ENCODE measurements at places on chromosomes 6 and 20.

DNA sequence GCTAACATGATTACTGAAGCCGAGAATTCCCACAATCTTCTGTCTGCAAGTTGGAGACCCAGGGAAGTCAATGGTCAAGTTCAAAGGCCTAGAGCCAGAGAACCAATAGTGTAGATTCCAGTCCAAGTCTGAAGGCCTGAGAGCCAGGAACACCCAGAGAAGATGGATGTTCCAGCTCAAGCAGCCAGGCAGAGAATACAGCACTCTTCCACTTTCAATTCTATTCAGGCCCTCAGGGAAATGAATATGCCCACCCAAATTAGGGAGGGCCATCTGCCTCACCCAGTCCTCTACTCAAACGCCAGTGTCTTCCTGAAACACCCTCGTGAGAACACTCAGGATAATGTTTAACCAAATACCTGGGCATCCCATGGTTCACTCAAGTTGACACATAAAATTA, 123.5 kb downstream of the THBS2 start:
- no peak for DNase-seq

DNA sequence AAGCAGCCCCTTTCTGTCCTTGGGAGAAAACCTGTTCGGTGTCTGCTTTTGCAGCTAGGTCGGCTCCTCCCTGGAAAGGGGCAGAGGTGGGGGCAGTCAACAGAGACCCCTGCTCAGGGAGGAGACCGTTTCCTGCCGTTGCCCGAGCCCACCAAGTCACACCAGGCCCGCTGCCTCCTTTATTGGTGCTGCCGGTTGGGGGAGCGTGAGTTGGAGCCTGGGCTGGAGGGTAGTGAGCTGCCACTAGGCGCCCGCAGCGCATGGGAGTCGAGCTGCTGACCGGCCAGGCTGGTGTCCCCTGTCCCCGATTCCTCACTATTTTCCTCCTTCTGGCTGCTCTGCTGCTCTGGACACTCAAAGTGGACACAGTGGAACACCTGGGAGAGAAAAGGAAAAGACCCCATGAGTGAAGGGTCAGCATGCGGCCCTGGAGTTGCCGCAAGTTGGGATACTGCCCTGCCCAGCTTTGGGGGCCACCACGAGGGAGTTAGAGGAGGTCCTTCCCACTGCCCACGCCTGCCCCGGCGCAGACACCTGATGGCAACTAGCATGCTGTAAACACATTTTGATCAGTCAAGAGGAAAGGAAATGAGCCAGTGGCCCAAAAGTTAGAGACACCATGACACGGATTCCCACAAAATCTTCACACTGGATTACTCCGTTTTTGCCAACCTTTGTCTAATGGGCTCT, 355.4 kb downstream of the ZFAND3 start:
- DNase-seq = no peak

- no peak for DNase-seq
Measured at GRCh38 chr20:35947489-35947888, 6.8 kb downstream of the SCAND1 start.

GRCh38 chr6:28000351-28001045, 43.5 kb downstream of the OR2B6 start:
- DNase-seq = no peak

DNA sequence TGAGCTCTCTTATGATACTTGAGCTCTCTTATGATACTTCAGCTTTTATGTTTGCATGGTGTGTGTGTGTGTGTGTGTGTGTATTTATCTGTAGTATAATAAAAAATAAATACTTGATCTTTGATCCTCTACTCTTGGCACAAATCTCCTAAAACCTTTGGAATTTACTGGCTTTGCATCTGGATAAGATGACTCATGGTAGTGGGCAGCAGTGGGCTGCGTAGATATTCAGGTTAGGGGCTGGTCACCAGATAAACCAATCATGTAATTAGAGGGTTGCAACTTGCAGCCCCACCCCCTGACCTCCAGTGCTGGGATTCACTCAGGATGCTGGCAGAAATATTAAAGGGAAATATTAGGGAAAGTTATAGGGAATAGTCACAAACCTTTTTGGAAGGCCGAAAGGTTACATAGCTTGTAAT, 151.9 kb upstream of the COL21A1 start:
- DNase-seq = no peak

DNA sequence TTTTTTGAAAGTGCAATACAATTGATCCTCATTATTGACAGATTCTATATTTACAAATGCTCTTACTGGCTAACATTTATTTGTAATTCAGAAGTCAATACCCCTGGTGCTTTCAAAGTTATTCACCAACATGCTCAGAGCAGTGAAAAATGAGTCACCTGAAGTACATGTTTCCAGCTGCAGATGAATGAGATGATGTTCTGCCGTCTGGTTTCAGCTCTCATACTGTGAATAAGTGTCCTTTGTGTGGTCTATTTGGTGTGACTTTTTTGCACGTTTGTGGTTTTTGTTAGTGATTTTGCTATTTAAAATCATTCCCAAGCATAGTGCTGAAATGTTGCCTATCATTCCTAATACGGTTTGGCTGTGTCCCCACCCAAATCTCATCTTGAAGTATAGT, 22.3 kb upstream of the EYA4 start:
- DNase-seq = no peak

- DNase-seq = no peak
Measured at GRCh38 chr6:15875797-15876196, 213.0 kb upstream of the DTNBP1 start.

DNA sequence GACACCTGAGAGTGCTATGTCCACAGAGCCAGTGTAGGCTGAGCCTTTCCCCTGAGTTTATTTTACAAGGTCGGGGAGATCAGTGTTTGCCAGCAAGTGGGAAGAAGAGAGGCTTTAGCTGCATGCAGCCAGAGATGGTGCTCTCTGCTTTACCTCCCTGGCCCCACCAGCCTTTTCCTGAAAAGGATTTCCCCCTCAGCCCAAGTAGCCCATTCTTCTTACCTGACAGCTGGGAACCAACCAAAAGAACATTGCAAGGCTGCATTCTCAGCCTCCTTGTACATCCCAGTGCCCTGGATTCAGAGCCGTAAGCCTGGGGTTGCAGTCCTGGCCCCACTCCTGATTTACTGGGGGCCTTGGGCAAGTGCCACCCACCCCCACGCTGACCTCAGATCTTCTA, 16.9 kb downstream of the SNPH start:
- no peak for DNase-seq

DNA sequence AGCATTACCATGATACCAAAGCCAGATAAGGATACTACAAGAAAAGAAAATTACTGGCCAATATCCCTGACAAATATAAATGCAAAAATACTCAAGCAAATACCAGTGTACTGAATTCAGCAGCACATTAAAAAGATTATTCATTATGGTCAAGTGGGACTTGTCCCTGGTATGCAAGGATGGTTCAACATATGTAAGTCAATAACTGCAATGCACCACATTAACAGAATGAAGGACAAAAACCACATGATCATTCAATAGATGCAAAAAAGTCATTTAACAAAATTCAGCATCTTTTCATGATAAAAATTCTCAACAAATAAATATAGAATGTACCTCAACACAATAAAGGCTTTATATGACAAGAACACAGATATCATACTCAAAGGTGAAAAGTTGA, 9.1 kb upstream of the DEFB125 start:
- no peak for DNase-seq

GRCh38 chr6:19896693-19897010, 59.5 kb downstream of the ID4 start:
- DNase-seq = no peak

DNA sequence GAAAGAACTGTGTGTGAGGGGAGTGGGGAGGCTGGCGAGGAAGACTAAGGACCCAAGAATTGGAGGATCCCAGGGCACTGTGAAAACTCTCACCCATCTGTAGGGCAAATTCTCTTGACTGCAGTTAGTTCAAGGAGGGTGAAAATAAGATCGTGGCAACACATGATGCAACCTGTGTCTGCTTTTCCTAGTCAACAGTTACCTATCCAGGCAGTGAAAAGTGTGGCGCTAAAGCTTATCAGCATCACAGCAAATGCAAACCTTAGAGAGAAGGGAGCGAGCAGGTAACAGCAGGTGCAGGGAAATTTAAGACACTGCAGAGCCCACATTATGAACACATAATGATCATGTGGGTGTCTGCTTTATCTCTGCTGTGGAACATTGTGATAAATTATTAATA, 97.7 kb upstream of the SGK1 start:
- DNase-seq = no peak

- no peak for DNase-seq
Measured at GRCh38 chr20:12966468-12967085, 42.2 kb upstream of the SPTLC3 start.

DNA sequence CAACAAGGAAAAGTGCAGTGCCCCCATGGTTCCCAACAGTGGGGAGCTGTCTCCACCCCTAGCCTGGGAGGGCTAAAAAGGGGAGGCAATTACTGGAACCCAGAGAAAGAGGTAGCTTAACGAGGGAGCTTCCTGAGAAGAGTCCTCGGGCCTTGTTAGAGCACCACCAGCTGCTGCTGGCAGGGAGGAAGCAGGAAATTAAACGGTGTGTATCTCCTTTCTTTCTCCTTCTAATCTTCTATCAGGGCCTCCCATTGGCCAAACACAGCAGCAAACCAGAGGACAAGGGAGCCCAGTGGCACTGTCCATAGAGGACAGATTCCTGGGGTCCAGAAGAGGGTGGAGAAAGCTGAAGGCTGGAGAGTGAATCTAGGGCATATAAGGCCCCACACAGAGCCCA, 7.6 kb upstream of the BTN2A2 start:
- no peak for DNase-seq

DNA sequence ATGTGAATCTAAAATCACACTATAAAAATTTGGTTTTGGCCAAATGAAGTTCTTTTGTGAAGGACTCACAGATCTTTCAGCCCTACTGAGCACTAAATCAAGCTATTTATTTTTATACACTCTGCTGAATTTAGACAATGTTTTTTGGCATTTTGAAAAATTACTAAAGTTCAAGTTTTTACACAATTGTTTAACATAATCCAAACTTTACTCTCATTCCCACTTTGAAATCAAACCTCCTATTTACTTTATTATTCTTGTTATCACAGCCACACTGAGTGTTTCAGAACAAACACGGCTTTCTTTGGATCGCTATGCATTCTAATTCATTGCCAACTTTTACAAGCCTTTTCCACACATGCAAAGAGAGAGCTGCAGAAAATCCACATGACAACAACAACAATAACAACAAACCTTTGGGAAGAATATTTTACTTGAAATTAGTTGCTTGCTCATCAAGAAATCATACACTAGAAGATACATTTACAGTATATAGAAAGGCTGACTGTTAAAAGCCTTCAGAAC, 49.1 kb upstream of the TMEM30A start:
- no peak for DNase-seq

DNA sequence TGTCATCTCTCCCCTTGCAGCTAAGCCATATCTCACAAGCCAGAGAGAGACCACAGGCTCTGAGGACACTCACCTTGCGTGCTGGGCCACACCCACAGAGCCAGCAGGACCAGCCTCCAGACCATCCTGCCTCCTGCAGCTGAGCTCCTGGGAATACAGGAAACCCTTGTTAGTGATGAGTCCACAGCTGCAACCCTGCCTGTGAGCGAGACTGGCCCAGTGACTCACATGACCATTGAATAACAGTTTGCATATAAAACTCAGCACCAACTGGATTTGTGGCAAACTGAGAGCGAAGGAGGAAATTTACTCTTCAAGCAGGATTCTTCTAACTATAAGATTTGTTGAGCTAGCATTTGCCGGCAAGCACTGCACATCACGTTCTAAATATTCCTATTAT, 3.0 kb downstream of the THBS2 start:
- DNase-seq = no peak

GRCh38 chr6:152529369-152529768, 107.8 kb downstream of the SYNE1 start:
- no peak for DNase-seq

All from stimulated activated CD4-positive, alpha-beta T cell treated with anti-CD3 and anti-CD28 coated beads, Interleukin-1b, Interleukin-23, amount 100 ng/mL, for 1 hour (primary cell).